Suprapubic skin (tissue), 4 donors: ENCODE measurements at places on chromosomes 7 and 10.

DNA sequence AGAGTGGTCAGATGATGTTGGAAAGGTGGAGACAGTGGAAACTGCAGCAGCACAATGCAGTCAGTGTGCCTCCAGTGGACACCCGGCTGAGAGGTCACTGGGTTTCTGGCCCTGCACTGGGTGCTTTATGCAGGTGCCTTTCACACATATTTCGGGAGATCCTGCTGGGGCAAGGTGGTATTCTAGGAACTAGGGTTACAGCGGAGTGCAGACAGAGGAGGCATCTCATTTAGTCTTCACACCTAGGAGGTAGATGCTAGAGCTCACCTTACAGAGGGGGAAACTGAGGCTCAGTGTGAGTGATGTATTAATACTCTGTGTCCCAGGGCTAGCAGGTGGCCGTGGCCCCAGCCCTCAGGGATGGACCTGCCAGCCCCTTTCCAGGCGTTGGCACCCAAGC, 103.9 kb upstream of the KCTD7 start:
- DNase-seq: no peak
- no peak overlapping the region for H3K4me3 ChIP-seq
- H3K27me3 ChIP-seq: no peaks in the 10 kb centered on the region
- no peak overlapping the region for H3K27ac ChIP-seq
- peaks cover 11% of the 10 kb centered on the region for H3K36me3 ChIP-seq
- H3K4me1 ChIP-seq: no peaks in the 10 kb centered on the region

GRCh38 chr7:29968683-29969395, 20.8 kb downstream of the SCRN1 start:
- no peaks in the 10 kb centered on the region for H3K4me1 ChIP-seq
- H3K27ac ChIP-seq: no peak overlapping the region
- H3K4me3 ChIP-seq: no peak overlapping the region
- no peaks in the 10 kb centered on the region for H3K27me3 ChIP-seq
- peaks cover 3% of the 10 kb centered on the region for H3K36me3 ChIP-seq

DNA sequence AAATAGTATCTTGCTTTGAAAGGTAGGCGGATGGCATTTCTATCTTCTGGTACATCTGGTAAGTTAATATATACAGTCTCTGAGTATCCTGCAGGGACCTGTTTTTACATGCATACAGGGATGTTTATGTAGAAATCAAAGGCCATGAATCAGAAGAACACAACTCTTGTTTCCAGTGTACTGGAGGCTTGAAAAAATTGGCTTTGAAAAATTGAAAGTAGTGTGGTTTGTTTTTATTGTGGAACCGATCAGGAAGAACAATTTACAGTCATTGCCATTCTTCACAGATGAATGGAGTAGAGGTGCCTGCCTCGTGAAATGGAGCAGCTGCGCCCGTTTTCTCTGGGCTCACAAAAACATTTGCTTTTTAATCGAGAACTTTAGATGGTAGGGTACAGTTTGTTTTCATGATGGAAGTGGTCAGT, 54.0 kb upstream of the RPA3 start:
- H3K4me1 ChIP-seq: peaks cover 35% of the 10 kb centered on the region
- H3K27ac ChIP-seq: peak overlapping the region; percentile 67
- H3K36me3 ChIP-seq: no peaks in the 10 kb centered on the region

DNA sequence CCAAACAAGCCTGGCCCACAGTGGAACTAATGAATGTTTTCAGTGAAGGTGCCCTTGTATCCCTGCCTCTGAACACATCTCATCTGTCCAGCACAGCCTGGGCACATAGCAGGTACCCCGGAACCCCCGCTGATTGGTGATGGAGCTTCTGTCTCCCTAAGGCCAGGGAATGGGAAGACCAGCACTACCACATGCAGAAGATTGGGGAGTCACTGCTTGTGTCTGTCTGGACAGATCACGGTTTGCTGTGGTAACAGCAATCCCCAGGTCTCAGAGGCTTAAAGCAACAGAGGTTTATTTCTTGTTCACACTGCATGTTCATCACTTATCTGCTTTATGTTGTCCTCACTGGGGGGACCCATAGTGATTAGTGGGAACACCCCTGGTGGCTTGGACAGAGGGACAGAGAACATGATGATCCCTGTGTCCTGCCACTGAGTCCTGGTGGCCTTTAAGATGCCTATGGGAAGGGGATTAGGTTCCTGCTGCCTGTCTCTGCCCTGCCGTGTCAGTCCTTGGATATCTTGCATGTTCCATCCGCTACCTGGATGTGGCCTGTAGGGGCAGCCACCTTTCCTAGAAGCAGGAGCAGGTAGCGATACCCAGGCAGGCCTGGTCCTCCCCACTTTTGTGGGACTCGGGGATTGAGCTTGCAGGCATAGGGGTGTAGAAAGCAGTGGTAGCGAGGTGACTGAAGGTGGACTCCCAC, 3.6 kb downstream of the TSPAN14 start:
- H3K4me1 ChIP-seq: peaks cover 86% of the 10 kb centered on the region
- no peaks in the 10 kb centered on the region for H3K36me3 ChIP-seq
- peak overlapping the region; percentile 92 for H3K4me3 ChIP-seq

- H3K4me3 ChIP-seq: no peak overlapping the region
- H3K36me3 ChIP-seq: no peaks in the 10 kb centered on the region
- no peak overlapping the region for H3K27ac ChIP-seq
These were observed 314.0 kb downstream of the CDK14 start for GRCh38 chr7:90910136-90910535.

DNA sequence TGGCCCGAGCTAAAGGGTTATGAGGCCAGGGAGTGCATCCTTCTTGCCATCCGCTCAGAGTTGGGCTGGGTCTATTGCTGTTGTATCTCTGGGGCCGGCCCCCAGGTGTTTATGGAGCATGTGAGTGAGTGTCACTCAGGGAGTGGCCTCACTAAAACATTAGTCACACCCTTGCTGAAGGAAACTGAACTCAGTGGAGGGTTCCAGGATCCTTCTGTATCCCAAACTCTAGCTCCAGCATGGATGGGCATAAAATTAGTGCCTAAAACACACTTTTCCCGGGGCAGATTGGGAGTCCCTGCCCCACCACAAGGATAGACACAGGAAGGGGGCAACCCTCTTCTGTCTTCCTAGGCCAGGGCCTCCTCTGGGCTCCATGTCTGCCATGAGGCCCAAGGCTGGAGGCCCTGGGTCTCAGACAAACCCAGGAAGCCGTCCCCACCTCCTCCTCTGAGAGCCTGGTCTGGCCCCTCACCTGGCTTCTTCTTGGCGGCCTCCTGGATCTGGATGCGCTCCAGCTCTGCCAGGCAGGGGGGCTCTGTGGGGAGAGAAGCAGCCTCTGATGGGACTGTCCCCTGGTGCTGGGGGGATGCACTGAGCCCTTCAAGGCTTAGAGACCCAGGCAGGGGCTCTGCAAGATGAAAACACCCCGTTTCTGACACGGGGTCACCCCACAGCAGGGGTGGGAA, 24.5 kb downstream of the SPOCK2 start:
- H3K4me3 ChIP-seq: no peak overlapping the region
- H3K4me1 ChIP-seq: no peaks in the 10 kb centered on the region
- H3K36me3 ChIP-seq: no peaks in the 10 kb centered on the region
- no peaks in the 10 kb centered on the region for H3K27me3 ChIP-seq
- no peak for DNase-seq
- H3K27ac ChIP-seq: no peak overlapping the region
